A673 (cell line): ENCODE measurements at places on chromosomes 5 and 9.

DNA sequence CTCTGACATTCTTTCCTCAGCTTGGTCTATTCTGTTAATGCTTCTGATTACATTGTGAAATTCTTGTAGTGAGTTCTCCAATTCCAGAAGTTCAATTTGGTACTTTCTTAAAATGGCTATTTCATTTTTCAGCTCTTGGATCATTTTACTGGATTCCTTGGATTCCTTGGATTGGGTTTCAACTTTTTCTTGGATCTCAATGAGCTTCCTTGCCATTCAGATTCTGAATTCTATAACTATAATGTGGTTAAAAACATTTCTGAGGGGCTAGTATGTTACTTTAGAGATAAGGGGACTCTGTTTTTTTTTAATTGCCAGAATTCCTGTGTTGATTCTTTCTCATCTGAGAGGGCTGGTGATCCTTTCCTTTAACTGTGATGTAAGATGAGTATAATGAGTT lies 136.4 kb downstream of the MCTP1 start:
- DNase-seq = no peak

GRCh38 chr5:151150471-151151262 lies 6.9 kb downstream of the ANXA6 start:
- peak; percentile 50 for DNase-seq

GRCh38 chr5:54886866-54887265 lies 98.5 kb downstream of the ESM1 start:
- DNase-seq = no peak

- peak; percentile 10 for DNase-seq
These were observed 151.0 kb downstream of the GADD45G start for GRCh38 chr9:89755821-89756220.

- no peak for DNase-seq
These were observed 348.0 kb upstream of the MPDZ start for GRCh38 chr9:13627502-13627901.

- peak; percentile 81 for DNase-seq
These were observed 433.7 kb downstream of the ENC1 start for GRCh38 chr5:74206579-74207550.

DNA sequence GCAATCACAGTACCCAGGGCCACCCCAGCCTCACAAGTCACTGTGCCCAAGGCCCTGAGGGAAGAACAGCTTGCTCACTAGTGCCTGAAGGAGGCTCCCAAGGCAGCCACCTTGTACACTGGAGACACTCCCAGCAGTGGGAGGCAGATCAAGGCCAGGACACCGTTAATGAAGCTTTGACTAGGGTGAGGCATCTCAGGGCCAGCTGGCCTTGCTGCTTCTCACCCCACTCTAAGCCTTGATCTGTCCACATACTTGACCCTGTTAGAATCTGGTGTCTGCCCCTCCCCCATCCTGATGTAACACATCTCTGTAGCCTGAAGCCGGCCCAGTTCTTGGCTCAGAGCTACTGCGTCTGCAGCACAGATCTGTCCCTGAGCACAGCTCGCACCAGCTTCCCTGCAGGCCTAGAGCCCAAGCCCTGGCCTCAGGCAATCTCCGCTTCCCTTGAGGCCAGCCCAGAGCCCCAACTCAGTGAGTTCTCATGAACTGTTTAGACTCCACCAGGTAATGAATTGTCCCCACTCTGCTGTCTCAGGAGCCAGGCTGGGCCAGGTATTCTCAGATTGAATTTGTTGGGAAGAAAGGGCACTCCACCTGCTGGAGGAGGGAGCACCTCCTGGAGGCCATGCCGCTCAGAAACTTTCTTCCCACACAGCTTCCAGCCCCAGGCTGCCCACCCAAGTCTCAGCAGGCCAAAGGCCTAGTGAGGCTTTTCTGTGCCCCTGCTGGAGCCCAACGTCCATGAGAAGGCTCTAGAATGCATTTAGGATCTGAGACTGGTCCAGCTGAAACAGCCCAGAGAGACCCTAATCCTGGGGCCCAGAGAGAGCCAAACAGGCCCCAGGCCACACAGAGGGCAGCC lies 13.4 kb upstream of the JADE2 start:
- DNase-seq = no peak

DNA sequence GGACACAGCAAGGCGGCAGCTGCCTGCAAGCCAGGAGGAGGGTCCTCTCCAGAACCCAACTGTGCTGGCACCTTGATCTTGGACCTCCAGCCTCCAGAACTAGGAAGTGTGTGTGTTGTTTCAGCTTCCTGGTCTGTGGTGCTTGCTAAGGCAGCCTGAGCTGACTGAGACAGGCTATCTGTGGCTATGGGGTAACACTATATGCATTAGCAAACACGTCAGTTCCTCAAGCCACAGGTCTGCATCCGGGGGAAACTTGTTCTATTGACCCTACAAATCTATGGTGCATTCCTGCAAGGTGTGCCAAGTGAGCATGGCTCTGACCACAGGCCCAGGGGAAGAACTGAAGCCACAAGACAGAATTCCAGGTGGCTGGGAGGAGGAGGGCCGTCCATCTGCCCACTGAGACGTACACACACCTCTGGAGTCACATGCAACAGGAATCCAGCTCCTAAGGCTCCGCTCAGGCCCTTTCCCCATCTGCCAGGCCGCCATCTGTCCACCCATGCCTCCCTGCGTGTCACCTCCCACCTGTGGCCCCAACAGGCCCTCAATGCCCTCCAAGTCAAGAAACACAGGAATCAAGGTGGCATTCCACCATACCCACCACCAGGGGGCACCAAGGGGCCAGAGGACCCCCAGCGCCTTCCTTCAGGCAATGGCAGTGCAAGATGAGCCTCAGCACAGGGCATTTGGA lies 174.9 kb downstream of the ROR2 start:
- DNase-seq = peak; percentile 77

DNA sequence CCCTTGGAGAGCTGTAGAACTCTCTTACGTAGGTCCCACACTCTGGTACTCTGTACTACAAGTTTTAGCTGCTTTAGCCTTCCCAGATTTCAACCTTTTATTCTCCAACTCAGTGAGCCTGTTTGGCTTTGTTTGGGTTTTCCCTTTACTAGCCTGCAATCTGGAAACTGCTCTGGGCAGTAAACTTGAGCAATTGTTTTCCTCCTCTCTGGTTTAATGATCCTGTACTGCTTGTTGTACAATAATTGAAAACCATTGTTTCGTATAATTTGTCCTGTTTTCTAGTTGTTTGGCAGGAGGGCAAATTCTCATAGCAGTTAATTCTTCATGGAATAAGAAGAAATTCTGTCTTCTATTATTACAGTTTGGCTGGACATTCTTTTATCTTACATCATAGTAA lies 62.8 kb upstream of the TLX3 start:
- no peak for DNase-seq

GRCh38 chr5:66307647-66308241 lies 163.6 kb downstream of the SREK1 start:
- DNase-seq = peak; percentile 80

DNA sequence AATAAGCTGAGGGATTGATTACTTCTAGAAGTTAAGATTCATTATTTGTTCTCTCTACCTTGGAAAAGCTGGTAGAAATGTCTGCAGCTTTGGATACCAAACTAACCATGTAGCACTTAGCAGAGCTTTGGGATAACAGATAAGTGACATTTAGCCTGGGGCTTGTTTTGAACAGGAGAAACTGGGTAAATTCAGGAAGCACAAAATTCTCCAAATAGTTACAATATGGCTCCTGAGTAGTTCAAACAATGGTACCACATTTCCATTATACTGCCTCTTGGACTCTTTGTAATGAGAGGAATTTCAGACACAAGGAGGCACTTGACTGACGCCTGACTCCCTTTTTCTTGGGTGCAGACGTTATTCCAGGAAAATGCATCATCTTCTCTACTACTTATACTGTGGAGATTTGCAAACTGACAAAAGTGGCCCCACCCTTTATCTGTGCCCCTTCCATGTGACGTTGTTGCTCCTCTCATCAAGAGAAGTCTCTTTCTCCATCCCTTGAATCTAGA lies 22.5 kb downstream of the PRUNE2 start:
- no peak for DNase-seq

GRCh38 chr9:81490605-81491331 lies 198.6 kb downstream of the TLE1 start:
- no peak for DNase-seq

DNA sequence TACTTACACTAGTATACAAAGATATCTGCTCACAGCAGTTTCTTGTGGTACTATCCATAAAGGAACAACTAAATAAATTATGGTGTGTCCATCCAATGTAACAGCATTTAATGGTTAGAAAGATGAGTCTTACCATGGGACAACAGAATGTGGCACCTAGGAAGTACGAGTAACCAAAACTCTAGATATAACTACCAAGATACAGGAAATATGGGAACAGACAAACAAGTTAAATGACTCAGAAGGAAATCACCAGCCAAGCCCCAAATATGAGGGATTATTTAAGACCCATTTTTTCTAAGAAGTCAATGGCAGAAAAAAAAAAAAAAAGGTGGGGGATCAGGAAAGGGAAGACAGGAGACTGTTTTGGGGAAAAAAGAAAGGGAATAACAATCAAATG lies 294.8 kb downstream of the PRELID2 start:
- no peak for DNase-seq

DNA sequence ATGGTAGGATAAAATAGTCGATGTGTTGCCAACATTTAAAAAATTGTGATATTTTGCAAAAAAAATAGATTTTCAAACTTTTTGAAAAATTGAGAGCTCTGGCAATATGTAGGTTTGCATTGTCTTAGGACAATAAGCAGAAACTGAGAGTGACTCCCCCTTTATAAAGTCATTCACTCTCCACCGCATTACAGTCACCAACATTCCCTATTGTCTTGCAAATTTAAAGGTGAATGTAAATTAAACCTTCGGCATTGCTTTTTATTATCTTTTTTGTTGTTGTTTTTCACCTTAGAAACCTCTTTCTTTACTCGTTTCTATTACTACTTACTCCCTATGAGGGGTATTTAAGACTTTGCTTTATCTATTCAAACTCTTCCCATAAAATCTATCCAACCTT lies 944.2 kb downstream of the DTWD2 start:
- DNase-seq = no peak

DNA sequence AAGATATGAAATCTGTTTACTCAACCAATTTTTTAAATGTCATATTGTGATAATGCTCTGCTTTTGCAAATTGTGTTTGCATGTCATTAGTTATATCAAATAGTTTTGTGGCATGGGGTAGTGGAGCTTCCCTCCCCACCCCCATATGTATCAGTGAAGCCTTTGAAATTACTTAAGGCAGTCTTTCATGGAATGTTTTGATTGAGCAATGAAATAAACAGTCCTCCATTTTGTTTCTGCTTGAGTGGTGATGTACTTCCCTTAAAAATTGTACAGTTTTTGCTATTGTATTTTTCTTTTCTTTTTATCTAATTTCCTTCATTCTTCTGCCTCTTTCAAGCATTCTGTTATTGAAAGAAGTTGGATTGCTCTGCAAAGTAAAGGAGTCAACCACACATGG lies 3.5 kb downstream of the SOWAHA start:
- no peak for DNase-seq

GRCh38 chr5:5474961-5475360 lies 52.5 kb downstream of the ICE1 start:
- DNase-seq = no peak

- no peak for DNase-seq
These were observed 33.8 kb downstream of the PALM2AKAP2 start for GRCh38 chr9:109813829-109814228.

GRCh38 chr5:94329115-94329514 lies 289.3 kb downstream of the KIAA0825 start:
- DNase-seq = no peak

DNA sequence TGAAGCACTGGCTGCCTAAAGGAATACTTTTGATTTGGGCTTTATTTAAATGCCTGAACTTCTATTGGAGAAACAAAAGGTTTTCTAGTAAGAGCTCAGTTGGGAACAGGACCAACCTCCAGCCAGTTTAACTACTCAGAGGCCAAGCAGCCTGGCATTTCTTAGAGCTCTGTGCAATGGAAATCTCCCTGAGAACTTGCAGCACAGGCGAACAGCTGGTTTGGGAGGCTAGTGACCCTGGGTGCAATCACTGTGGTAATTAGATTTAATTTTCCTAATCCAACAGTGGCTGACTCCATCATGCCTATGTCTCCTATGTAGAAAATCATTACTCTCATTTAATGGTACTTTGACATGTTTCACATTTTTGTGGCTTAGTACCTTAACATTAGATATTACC lies 1.0 kb upstream of the CDH6 start:
- DNase-seq = no peak

GRCh38 chr5:28707706-28708105 lies 1669.3 kb upstream of the CDH9 start:
- DNase-seq = no peak

GRCh38 chr5:159838551-159839222 lies 77.6 kb upstream of the ADRA1B start:
- no peak for DNase-seq

GRCh38 chr5:644509-644908 lies 32.4 kb downstream of the CEP72 start:
- no peak for DNase-seq

DNA sequence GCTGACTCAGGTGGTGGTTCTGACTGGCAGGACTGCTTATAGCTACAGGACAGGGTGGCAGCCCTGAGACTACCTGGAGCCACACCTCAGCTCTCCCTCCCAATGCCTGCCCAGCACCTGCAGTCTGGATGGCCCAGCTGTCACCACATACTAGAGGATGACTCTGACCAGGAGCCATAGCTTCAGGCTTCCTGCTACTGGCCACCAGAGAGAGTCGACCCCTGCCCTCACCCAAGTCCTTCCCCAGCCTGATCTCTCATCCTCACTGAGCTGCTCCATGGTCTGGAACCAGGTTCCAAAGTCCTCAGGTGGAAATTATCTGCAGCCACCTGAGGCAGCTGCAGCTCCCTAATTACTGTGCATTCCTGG lies 25.6 kb upstream of the TDRD7 start:
- no peak for DNase-seq
